AG20443 (cell line): ENCODE measurements at places on chromosomes 2 and 18.

- no peak for DNase-seq
These were observed 15.8 kb downstream of the ITGA4 start for GRCh38 chr2:181472990-181473389.

- no peak for DNase-seq
These were observed 30.2 kb downstream of the ARHGAP25 start for GRCh38 chr2:68764806-68765311.

DNA sequence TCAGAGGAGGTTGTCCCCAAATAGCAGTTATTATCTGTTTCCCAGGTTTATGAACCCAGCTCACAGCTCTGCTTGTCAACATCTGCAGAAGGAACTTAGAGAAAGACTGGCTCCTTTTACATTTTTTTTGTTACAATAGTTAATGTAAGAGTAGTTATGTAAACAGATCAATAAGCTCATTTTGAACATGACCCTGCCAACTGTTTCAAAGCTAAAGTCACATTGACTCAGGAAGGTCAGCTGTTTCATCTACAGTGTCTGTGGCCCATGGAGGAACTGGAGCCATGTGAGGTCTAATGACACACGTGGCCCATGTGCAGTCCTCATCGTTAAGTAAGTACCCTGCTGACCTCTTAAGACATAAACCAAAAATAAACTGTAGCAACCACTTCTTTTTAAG, 97.1 kb downstream of the SH3RF3 start:
- DNase-seq, result no peak

GRCh38 chr2:28678175-28678855, 73.3 kb upstream of the PPP1CB start:
- no peak for DNase-seq

- peak; percentile 42 for DNase-seq
These were observed 43.3 kb downstream of the NFATC1 start for GRCh38 chr18:79438898-79439627.
